NCI-H187 treated with DMSO at 0.1 percent for 48 hours (cell line): ENCODE measurements at places on chromosomes 3 and 15.

DNA sequence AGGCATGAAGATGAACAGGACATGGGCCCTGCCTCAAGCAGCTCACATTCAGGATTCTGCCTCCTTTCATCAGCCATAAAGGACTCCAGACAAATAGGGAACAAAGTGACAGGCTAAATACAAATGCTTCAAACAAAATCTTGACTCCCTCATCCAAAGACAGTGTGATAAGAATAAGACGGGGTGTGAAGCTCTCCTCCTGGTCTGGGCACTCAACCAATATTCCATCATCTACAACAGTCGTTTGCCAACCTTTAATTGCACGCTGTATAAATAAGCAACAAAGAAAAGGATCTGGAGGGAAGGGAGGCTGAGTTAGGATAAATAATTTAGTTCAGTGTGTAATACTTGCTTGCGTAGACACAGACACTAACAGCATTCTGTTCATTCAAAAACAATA, 5.4 kb downstream of the CCDC54 start:
- DNase-seq = no peak

- no peak for DNase-seq
Observed at GRCh38 chr3:116135457-116136085, 309.7 kb downstream of the LSAMP start.

DNA sequence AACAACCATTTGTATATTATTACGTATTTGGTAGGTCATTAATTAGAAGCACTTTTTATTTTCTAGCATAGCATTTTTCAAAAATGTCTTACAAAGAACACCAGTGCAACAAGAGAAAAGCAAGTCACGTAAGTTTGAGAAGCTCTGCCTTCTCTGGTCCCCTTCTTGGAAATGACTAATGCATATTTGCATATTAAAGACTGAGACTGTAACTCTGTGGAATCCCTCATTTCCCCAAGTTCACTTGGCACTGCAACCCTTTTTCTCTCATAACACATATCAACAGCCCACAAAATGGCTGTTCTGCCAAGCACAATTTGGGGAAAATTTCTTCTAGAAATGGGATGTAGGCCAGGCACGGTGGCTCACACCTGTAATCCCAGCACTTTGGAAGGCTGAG, 176.3 kb downstream of the ERC2 start:
- no peak for DNase-seq

DNA sequence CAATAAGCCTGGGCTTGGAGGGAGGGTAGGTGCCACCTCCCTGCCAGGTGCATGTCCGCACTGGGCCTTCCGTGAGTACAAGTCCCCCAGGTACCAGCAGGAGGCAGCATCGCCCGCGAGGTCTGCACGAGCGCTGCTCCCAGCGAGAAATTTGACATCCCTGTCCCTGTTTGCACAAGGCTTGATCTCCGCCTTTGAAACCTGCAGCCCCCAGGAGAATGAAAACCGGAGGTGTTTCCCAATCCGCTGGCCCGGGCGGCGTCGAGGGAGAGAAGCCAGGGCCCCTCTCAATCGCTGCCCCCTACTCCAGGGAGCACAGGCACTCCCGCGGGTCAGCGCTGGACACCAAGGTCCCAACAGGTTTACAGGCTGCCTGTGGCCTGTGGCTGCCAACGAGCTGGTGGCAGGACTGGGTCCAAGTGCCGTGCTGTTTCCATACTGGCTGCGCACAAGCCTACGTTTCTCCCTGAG, 961 bp downstream of the HAPLN3 start:
- DNase-seq = no peak

- no peak for DNase-seq
Observed at GRCh38 chr15:48447657-48448056, 116.4 kb downstream of the DUT start.

DNA sequence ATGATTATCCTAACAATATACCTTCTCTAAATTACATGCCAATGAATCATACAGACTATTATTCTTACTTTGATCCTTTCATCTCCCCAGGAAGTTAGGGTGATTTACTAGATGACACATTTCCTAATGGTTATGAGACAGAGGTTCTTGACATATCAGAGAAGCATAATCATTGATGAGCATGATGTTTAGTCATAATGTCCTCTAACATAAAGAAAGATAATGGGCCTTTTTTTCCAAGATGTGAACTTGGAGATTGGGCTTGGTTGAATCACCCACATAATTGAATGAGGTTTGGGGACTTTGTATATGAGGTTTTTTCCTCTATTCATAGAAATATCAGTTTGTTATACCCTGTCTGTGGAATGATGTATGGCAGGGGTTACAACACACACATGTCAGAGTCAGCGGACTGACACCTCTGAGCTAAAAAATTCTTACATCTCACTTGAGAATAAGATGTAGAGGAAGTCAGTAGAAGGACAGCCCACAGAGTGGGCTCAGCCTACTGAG, 69.7 kb upstream of the DCBLD2 start:
- DNase-seq = no peak

DNA sequence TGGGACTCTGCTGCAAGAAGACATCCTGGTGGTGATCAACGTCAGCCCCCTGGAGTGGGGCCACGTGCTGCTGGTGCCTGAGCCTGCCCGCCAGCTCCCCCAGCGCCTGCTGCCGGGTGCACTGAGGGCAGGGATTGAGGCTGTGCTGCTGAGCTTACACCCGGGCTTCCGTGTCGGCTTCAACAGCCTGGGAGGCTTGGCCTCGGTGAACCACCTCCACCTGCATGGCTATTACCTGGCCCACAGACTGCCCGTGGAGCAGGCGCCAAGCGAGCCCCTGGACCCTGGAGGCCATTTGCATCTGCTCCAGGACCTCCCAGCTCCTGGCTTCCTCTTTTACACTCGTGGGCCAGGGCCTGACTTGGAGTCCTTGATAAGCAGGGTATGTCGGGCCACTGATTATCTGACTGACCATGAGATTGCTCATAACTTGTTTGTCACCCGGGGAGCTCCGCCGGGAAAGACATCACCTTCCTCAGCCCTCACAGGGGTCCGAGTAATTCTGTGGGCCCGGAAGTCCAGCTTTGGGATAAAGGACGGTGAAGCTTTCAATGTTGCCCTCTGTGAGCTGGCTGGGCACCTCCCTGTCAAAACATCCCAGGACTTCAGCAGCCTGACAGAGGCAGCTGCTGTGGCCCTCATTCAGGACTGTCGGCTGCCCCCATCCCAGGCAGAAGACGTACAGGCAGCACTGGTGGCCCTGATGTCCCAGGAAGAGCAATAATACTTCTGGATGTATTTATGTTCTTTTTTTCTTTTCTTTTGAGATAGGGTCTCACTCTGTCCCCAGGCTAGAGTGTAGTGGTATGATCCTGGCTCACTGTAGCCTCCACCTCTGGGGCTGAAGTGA, 7.6 kb downstream of the GDPGP1 start:
- no peak for DNase-seq

GRCh38 chr3:72155391-72156064, 370.6 kb upstream of the PROK2 start:
- no peak for DNase-seq

- no peak for DNase-seq
Observed at GRCh38 chr3:71419369-71419768, 164.2 kb downstream of the FOXP1 start.

- DNase-seq = no peak
Observed at GRCh38 chr3:103002425-103003176, 567.8 kb downstream of the ZPLD1 start.

GRCh38 chr3:96779810-96780209, 34.6 kb upstream of the EPHA6 start:
- no peak for DNase-seq

DNA sequence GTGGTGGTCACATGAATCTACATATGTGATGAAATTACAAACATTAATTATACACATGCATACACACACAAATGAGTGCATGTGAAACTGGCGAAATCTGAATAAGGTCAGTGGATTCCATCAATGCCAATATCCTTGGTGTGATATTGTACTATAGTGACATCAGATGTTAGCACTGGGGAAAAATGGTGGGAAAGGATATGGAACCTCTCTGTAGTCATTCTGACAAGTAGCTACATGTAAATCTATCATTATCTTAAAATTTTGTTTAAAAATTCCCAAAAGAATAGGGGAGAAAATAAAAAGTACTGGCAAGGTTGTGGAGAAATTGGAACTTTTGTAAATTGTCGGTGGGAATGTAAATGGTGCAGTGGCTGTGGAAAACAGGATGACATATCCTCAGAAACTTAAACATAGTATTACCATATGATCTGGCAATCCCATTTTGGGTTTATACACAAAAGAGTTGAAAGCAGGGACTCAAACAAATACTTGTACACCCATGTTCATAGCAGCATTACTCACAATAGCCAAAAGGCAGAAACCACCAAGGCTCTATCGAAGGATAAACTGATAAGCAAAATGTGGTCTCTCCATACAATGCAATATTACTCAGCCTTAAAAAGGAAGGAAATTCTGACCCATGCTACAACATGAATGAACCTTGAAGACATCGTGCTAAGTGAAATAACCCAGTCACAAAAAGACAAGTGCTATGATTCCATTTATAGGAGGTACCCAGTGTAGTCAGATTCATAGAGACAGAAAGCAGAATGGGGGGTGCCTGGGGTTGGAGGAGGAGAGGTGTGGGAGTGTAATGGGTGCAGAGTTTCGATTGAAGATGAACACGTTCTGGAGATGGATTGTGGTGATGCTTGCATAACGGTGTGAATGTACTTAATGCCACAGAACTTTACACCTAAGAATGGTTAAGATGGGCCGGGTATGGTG, 25.3 kb upstream of the HRH1 start:
- DNase-seq = no peak

- no peak for DNase-seq
Observed at GRCh38 chr15:53197426-53197839, 407.3 kb upstream of the ONECUT1 start.

GRCh38 chr3:70916375-70917055, 604.1 kb upstream of the MDFIC2 start:
- no peak for DNase-seq

DNA sequence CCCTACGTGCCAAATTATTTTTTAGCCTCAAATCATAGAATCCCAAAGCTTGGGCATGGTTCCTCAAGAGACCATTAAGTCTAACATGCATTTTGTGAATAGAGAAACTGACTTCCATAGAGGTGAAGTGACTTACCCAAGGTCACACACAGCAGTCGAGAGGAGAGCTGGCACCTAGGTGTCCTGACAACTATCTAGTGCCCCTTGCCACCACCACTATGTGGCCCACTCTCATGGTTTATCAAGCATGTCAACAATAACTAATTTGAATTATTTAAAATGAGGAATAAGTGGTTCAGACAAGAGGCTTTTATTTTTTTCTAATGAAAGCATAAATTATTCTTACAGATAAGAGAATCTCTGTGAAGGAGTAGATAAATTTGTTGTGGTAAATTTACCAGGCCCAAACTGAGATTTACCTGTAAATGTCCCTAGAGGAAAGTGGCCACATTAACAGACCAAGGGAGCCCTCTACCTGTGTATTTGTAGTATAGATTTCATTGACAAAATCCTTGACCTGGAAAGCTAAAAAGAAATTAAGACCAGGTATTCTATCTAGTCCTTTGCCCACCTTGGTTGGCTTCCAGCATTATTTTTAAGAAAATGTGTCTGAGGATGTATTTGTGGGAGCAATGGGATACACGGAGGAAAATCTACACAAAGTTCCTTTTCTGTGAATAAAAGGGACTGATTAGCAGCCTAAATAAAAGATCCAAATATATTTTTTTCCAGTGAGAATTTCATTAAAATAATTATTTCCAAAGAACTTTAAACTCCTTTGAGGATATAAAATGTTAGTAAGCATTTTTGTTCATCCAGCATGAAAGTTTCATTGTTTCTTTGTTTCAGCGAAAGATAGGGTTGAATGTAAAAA, 49.1 kb downstream of the IQCH start:
- DNase-seq = no peak

- no peak for DNase-seq
Observed at GRCh38 chr15:35867356-35867755, 321.4 kb upstream of the DPH6 start.

- no peak for DNase-seq
Observed at GRCh38 chr15:78035861-78036476, 41.5 kb downstream of the TBC1D2B start.

DNA sequence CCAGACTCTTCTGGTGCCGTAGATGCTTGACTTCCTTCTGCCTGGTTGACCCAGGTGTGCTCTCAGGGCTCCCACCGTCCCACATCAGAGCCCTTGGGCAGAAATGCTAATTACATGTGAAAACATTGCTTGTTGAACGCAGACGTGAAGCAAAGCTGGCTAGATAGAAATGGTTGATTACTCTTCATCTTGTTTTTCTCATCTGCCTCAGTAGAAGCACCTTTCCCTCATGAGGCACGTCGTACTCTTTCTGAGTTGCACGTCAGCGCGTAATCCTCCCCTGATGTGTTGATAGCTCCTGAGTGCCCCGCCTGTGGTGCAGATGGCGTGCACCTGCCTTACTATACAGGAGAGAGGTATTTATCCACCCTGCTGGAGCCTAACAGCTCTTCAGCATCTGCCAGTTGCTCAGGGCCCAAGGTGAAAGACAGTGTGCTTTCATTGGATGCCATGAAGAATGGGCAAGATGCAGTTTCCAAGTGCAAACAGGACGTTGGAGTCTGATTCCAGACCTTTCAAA, 18.1 kb downstream of the MAP6D1 start:
- DNase-seq = peak; percentile 71

DNA sequence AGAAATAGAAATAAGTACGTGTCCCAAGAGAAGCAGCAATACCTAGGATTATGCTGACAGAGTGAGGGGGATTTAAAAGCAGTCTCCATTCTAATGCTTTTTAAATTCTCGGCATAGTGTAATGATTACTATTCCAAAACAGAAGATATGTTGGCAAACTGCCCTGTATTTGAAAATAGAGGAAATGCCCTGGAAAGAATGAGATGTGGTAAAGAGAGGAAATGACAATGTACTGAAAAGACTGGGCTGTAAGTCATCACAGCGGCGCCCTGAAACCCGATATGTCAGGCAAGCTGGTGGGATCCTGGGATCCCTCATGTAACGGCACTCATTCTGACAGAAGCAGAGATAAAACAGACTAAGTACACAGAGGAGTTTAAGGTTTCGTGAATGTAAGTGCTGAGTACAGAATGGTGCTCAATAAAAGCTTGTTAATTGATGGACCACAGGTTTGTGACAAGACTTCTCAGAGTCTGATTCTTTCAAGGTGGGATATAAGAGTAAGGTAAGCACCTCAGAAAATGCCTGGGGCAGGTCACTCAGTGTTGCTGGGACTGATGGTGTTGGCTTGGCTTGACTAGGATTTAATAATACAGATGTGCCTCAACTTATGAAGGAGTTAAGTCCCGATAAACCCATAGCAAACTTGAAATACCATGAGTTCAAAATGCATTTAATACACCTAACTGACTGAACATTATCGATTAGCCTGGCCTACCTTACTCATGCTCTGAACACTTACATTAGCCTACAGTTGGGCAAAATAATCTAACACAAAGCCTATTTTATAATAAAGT, 91.4 kb downstream of the NFKBIZ start:
- no peak for DNase-seq

- no peak for DNase-seq
Observed at GRCh38 chr3:49788056-49788455, 1.7 kb upstream of the IP6K1 start.

- DNase-seq = no peak
Observed at GRCh38 chr3:63990733-63991132, 32.6 kb downstream of the PSMD6 start.

DNA sequence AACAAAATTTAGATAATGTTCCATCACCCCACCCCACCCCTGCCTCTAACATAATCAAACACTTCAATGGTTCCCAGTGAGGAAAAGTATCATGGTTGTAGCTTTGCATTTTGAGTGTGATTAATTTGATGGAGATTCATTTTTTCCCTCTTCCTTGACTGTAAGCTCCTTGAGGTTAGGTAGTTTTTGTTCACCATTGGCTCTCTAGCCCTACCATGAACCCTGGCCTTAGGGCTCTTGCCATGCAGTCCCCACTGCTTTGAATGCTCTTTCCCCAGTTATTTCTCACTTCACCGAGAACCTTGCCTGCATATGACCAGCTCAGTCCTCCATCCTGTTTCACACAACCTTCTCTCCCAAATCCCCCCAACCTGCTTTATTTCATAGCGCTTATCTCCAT, 5.0 kb upstream of the MBNL1 start:
- DNase-seq = no peak
